Activated T-cell treated with anti-CD3 and anti-CD28 coated beads for 48 hours (primary cell): ENCODE measurements at places on chromosomes 1 and 21.

- DNase-seq, result no peak
These were observed 442.3 kb downstream of the LRRIQ3 start for GRCh38 chr1:73755649-73756048.

- DNase-seq, result no peak
These were observed 11.4 kb downstream of the FGR start for GRCh38 chr1:27623327-27624212.

DNA sequence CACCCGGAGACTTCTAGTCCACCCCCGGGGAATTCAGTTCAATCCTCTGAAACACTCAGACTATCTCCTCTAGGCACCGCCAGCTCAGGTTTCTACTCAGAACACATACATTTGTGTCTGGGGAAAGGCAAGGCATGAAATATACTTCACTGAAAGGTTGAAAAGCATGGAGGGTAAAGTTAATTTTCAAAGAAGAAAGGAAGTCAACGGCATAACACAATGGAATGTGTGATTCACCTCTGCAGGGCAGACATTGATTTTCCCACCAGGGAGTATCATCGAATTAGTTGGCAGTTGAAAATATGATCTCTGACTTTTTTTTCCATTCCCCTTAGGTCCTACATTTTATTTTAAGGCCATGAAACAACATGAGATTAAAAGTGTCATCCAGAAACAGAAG is 669.4 kb downstream of the SMYD3 start:
- DNase-seq, result no peak

DNA sequence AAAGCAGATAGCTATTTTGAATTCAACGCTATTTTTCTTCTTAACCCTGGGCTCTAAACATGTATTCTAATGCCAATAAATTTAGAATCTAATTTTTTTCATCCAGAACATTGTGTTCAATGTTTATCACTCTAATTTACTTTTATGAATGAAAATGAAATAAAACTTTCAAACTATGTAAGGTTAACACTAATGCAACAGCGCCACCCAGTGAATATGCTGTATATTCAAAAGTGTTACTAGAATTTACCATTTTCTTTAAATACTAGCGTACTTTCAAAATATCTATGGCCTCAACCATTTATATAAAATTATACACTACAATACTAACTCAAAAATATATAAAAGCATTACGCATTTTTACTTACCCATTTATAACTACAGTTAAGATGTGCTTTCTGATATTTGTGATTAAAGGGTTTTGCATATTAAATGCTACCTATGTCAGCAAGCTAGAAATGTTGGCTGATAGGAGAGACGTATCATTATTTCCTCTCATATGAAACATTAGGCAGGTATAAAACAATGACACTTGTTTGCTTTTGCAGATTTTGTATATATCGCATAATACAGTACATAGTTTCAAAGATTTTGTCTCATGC is 5.9 kb upstream of the NUF2 start:
- no peak for DNase-seq

GRCh38 chr1:77498918-77499317 is 183.5 kb downstream of the ZZZ3 start:
- DNase-seq, result no peak

DNA sequence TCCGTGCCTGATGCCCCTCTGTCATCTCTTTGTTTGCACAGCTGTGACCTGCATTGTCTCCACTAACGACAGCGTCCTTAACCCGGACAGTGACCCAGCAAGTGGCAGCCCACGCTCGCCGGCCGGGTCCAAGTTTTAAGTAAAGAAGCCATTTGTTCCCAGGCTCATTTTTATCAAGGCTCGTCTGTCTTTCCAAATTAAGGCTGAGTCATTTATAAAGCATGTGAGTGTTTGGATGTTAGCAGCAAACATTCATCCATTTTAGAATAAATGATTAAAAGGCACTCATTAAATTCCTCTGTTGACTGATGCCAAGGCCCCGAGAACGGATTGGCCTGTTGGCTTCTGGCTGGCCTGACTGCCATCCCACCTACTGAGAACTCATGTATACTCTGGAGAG is 514.5 kb downstream of the NPHP4 start:
- DNase-seq, result no peak
